Osteocyte (in vitro differentiated cells): ENCODE measurements at places on chromosomes 11 and 22. TPM values are rescaled to one million over a fixed set of nuclear protein-coding genes. Genes with fewer than 3 reads are reported as not detected.

HOATZ gene
- total RNA-seq: not detected in 2 replicates

- peak; percentile 80 for DNase-seq
These were observed 92.2 kb downstream of the BRD1 start for GRCh38 chr22:49735411-49735900.

DNA sequence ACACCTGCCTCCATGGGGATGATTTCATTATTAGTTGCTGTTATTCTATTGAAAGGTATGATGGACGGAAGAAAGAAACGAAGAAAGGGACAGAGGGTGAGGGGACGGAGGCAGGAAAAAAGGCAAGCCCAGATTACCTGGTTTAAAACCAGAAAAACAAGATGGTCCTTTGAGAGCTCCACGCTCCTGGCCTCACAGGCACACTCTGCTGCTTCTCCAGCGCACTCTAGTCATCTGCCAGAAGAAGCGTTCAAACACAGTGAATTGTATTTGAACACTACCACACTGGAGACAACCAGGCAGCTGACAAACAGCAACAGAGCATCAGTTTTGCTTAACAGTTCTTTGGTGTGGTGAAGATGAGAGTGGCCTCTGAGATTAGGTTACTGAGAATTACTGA is 216.9 kb downstream of the CADM1 start:
- no peak for DNase-seq

DNA sequence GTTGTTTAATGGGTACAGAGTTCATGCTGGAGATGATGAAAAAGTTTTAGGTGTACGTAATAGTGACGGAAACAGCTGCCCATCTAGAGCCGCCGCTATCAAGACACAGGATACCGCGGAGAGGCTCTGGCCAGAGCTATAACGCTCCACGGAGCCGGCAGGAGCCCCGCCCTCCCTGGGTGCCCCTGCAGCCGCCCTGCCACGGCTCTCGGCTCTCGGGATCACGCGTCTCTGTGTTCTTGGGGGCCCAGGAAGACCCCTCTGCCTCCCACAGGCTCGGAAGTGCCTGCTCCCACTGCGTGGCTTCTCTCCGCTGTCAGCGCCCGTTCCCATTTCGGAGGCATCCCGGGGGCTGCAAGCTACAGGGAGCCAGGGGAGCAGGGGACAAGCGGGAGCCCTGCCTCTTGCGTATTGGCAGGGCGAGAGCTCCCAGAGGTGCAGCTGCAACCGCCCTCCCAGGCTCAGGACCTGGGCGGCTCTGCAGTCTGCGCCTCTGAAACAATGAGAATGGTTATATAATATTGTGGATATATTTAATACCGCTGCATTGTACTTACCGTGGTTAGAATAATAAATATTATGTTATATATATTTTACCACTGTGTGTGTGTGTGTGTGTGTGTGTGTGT is 13.7 kb downstream of the GLYATL2 start:
- no peak for DNase-seq

GRCh38 chr11:78731027-78731426 is 156.4 kb upstream of the NARS2 start:
- DNase-seq: no peak

GRCh38 chr11:132030896-132031295 is 660.5 kb downstream of the NTM start:
- DNase-seq: no peak
